ENCODE measurements at places on chromosomes 5 and 9. TPM values are rescaled to one million over a fixed set of nuclear protein-coding genes. Genes with fewer than 3 reads are reported as not detected.

- DNase-seq = no peak
Observed at GRCh38 chr5:5586721-5587120, 164.2 kb downstream of the ICE1 start.

GRCh38 chr5:176870110-176870591, 29.0 kb downstream of the HK3 start:
- DNase-seq = no peak

- DNase-seq = no peak
Observed at GRCh38 chr9:82170866-82171265, 182.3 kb downstream of the SPATA31D1 start.

- no peak for DNase-seq
Observed at GRCh38 chr9:132716007-132716406, 45.7 kb downstream of the GTF3C4 start.

GRCh38 chr9:6681957-6682501, 36.5 kb upstream of the GLDC start:
- no peak for DNase-seq

The PPP3R2 gene
- total RNA-seq = not detected

The MAP3K1 gene
- total RNA-seq = 21.4 TPM

The C9orf153 gene
- total RNA-seq = not detected
